NCI-H526 treated with DMSO at 0.1 percent for 48 hours (cell line): ENCODE measurements at places on chromosomes 11 and 22.
A peak's percentile ranks its signal among the peaks of the same experiment; 100 is the strongest.

- no peak for DNase-seq
Measured at GRCh38 chr11:96049426-96049825, 125.5 kb upstream of the MTMR2 start.

DNA sequence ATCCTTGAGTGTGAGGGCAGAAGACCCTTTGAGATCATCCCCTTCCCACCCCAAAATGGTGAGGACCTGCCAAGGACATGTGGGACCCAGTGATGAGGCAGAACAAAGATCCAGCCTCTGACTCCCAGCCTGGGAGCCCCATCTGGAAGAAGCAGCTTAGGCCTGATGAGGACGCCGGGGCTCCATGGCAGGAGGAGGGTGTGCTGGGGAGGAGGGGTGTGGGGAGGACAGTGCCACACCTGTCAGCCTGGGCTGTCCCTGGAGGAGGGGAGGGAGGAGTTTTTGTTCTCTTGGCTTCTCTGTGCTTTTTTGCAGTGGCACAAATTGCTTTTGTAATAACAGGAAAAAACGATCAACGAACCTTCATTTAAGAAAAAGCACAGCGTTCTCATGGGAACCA, 44.4 kb upstream of the DAGLA start:
- no peak for DNase-seq

DNA sequence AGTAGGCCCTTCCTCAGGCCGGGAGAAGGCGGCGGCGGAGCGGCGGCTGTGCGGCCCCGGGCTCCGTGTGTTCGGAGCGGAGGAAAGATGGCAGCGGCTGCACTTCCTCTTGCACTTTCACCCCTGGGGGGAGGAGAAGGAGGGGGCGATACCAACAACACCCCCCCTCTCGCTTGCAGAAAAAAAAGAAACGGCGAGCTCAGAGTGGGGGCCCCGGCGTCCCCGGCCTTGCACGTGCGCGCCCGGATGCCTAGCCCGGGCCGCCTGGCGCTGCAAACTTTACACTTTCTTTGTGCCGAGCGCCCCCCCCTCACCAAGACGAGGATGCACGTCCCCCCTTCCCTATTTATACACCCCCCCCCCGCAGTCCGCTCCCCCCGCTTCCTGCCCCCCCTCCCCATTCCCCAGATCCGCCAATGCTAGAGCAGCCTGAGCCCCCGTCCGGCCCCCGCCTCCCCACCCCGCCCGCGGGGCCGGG, at the start of gene PATZ1:
PATZ1 (minus strand) TSS at position 92 of the 478 bp plus-strand sequence. CDS start 744 bp downstream, outside the sequence.
- peak; percentile 72 for DNase-seq

DNA sequence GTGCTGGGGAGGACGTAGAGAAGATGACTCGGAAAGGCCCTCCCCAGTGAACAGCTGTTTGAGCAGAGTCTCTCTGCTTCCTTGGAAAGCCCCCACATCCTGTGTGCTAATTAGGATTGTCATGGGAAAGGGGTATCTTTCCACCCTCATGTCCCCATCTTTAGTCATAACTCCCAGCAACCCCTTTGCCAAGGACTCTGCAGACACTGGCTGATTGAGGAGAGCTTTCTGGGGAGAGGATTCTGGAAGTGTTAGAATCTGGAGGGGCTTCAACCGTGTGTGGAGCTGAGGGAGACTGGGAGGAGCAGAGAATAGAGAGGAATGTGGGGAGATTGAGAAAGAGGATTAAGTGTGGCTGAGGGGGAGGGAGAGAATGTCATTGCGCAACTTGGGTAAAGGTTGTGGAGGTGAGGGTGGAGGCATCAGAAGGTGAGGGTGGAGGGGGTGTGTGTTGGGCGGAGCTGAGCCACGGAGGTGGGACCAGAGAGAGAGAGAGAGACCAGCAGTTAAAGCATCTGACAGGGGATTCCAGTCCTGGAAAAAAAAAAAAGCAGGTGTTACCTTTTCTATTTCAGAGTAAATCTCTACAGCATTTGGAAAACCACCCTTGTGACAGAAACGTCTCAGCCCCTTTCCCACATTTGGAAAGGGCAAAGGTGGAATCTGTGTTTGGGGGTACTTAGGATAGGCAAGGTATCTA, 2.2 kb downstream of the DTX4 start:
- no peak for DNase-seq

DNA sequence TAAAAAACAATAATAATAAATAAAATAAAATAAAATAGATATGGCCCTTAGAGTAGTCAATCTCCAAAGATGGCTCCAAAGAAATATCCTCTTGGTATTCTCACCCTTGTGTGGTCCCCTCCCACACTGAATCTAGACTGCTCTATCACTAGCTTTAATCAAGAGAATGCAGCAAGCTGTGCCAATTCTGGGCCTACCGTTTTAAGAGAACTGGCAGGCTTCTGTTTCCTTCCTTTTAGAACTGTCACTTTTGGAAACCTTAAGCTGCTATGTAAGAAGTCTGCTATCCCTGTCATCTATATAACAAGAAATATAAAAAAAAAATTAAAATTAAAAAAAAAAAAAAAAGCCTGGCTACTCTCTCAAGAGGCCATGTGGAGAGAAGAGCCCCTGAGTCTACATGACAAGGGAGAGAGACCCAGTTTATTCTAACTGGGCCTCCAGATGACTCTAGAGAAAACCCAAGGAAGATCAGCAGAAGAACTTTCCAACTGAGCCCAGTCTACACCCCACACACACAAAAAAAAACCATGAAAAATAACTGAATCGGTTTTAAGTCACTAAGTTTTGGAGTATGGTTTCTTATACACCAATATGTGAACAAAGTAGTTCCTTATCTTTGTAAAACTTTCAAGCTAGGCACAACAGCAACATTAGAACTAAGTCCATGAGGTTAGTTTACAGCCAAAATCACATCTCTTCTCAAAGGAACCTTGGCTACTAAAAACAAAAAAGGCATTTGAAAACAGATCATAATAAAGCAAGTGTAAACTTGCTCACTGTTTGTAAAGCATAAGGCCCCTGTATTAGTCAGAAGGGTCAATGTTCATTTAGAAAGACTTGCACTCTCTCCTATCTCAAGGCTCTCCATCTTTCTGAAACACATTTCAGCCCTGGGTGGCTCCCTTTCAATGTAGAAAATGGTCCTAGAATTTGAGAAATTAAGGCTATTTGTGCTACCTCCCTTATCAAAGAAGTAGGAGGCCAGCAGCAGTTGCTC, 67.3 kb downstream of the AMBRA1 start:
- no peak for DNase-seq

GRCh38 chr22:19733755-19734154, 10.4 kb downstream of the GP1BB start:
- DNase-seq, result no peak

DNA sequence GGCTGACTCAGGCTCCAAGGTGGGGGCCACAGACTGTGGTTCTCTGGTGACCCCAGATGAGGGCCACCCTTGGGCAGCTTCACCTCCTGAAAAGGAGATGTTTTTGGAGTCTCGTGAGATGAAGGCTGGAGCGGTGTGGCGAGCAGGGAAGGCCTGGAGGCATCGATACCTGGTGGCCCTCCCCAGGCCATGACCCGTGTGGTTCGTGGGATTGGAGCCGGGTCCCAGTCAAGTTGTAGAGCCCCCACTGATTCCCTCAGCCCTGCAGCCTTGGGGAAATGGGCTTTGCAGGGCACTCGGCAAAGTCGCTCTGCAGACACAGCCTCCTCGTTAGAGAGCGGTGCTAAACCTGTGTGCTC, 1083.4 kb downstream of the BRD1 start:
- DNase-seq, result no peak

DNA sequence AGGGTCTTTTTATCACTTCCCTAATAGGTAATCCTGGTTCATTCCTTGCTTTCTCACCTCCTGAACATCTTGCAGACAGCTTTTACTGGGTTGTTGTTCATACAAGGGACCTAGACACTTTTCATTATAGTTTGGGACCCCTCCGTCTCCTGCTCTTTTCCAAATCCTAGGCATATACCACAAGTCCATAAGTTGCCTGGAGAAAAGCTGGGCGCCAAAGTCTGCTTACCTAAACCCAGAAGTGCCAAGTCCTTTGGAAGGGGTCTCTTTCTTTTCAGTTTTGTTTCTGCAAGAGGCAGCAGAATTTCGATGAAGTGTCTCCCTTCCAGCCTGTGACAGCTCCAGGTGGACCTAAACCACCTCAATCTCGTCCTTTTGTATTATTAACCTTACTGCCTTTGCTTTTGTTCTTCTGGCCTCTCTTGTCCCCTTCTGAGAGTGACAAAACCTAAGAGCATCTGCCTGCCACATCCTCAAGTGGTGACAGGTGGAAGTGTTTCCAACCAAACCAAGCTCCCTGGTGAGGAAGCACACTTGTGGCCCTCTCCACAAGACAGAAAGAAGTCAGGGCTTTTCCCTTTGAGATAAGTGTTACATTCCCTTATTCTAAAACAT, 19.5 kb upstream of the P2RY6 start:
- DNase-seq, result peak; percentile 31
